ENCODE measurements at places on chromosomes 5 and 9.

DNA sequence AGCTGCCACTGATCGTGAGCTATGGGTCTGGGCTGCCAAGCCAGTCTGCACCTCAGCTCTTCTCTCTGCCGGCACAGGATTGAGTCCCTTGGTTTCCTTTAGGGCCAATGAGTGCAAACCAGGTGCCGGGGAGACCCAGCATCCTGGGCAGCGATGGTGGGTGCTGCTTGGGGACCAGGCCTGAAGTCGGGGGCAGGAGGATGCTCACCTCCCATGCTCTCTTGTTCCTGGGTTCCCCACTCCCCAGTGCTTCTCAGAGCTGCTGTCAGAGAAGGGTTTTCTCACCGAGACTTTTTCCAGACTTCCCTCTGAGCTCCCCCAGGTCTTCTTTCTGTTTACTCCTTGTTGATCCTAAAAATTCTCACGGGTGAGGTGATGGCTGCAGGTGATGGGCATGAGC lies 61.2 kb downstream of the IRX1 start:
- no peak for DNase-seq

GRCh38 chr5:134547579-134547978 lies 22.1 kb downstream of the JADE2 start:
- DNase-seq, result no peak

DNA sequence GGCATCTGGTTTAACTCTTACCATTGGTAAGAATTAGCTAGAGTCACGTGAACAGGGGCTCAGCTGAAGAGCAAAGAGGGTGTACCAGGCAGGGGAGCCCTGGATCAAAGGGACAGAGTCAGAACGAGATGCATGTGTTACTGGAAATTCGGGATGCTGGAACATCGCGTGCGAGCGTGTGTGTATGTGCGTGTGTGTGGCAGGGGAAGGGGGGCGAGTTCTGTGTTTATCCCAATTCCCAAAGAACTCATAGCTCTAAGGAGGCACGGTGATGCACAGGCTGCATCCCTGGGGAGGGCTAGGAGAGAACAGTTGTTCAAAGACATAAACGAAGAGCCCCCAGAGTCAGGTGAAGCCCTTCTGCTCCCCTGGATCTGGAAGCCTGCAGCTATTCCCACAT lies 353.3 kb downstream of the GADD45G start:
- no peak for DNase-seq

- DNase-seq, result no peak
These were observed 5.8 kb downstream of the NDUFS6 start for GRCh38 chr5:1806974-1807373.

DNA sequence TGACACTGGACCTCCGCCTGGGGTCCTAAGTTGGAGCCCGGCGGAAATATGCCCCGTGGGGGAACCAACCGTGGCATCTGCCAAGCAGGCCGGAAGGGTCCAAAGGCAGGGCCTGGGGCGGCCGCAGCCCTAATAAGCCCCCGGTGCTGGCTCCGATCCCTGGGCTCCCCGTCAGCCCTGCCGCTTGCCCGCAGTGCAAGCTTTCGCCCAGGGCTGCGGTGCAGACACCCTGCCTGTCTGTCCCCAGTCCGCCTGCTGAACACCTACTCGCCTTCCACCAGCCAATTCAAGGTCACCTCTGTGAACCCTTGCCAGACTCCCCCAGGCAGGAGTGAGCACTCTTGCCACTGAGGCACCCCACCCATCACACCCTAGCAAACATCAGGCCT lies 502 bp upstream of the PTGR1 start:
- DNase-seq, result no peak

DNA sequence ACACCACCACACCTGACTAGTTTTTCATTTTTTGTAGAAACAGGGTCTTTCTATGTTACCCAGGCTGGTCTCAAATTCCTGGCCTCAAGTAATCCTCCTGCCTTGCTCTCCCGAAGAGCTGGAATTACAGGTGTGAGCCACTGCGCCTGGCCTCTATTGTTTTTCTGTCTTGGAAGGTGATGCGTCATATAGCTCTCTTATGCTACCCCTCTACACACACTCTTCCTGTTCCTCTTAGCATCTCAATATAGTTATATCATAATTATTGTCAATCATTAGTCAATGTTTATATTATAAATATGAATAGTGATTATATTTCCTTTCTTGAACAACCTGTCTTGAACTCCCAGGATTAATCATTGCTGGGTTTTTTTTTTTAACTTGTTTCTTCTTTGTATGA lies 7.3 kb downstream of the PKD2L2 start:
- no peak for DNase-seq

DNA sequence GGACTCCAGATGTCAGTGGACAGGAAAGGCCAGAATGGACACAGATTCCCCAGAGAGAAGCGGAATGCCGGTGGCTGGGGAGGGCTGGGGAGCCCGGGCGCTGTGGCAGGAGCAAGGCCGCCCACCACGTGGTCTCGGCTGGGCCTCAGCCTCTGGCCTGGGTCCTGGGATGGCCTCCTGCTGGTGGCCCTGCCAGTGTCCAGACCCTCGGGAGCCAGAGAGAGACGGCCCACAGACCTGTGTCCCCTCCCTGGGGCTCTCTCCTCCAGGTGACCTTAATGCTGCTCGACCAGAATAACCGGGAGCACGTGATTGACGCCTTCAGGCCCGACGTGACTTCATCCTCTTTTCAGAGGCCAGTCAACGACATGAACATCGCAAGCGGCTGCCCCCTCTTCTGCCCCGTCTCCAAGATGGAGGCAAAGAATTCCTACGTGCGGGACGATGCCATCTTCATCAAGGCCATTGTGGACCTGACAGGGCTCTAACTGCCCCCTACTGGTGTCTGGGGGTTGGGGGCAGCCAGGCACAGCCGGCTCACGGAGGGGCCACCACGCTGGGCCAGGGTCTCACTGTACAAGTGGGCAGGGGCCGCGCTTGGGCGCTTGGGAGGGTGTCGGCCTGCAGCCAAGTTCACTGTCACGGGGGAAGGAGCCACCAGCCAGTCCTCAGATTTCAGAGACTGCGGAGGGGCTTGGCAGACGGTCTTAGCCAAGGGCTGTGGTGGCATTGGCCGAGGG lies 19.0 kb downstream of the FBXW5 start:
- DNase-seq, result no peak

DNA sequence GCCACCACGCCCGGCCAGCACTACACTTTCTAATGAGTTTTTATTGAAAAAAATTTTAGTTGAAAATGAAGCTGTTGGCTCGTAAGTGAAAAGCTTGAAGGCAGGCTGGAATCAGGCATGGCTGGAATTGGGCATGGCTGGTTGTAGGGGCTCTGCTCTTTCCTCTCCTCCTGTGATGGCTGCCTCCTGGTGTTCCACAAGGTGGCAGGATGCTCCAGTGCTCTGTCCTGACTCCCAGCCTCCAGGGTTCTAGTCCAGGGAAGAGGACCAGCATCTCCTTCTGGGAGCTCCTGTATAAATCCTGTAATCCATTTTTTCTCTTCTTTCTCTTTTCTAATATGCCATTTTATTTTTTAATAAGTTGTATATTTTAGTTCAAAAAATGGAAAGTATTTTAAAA lies 57.2 kb upstream of the DHFR start:
- DNase-seq, result no peak

GRCh38 chr5:65152131-65152530 lies 329.6 kb downstream of the ADAMTS6 start:
- no peak for DNase-seq

DNA sequence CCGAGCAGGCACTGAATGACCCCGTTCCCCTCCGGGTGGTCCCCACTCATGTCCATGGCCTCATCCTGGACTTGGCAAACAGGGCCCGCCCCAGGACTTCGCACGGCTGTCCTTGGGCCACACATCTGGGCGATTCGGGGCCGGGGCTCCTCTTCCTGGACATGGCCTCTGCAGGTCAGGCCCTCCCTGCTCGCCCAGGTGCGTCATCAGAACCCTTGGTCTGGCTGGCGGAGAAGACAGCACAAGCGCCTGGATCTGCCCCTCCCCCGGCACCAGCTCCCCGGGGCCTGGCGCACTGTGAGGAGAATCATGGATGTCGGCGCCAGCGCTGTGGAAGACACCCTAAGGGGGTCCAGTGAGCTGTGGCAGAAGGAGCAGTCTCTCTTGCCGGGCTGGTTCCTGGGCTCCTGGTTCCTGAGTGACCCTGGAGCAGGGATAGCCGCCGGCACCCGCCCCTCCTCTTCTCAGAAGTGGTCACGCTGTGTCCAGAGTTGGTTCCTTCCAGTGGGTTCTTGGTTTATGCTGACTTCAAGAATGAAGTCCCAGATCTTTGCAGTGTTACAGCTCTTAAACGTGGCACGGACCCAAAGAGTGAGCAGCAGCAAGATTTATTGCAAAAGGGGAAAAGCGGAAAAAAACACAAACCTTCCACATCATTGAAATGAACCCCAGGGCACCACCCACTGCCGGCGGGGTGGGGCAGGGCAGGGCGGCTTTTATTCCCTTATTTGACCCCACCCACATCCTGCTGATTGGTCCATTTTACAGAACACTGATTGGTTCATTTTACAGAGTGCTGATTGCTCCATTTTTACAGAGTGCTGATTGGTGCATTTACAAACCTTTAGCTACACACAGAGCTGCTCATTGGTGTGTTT lies 25.9 kb upstream of the SLC12A7 start:
- no peak for DNase-seq

GRCh38 chr9:95023217-95024003 lies 294.1 kb downstream of the FANCC start:
- no peak for DNase-seq

- no peak for DNase-seq
These were observed 29.4 kb downstream of the CHD1 start for GRCh38 chr5:98899456-98899855.

- DNase-seq, result no peak
These were observed 102.7 kb downstream of the FOCAD start for GRCh38 chr9:20786807-20787206.

GRCh38 chr5:134877159-134877558 lies 3.0 kb downstream of the TXNDC15 start:
- DNase-seq, result no peak

GRCh38 chr9:21812946-21813568 lies 10.6 kb downstream of the MTAP start:
- no peak for DNase-seq

DNA sequence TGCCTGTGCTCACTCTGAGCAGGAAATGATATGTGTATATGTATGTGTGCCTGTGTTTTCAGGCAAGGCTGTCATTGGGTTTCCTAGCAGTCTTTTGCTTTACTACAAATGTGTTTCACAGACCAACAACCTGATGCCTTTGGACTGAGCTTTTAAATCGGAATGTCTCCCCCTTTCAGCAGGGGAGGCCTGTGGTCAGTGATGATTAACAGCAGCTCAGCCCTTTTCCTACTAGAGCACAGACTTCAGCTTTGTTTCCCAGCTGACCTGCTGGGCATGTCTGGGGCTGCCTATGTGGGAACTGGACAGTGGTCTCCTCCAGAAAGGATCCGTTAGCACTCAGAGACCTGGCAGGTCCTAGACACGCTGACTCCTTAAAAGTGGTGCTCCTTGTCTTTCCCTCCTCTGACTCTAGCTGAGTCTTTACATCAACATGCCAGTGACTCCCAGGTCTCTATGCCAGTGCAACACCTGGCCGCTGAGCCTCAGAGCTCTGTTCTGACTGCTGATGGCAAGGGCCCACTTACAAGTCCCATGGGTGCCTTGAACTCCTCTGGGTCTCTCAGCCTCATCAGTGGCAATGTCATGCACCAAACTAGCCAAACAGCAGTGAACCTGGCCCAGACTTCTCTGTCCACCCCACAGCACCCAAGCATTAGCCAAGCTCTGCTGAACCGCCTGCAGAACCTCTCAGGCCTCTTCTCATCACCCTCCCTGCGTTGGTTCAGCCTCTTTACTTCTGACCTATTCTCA lies 7.7 kb downstream of the MACROH2A1 start:
- DNase-seq, result no peak

- no peak for DNase-seq
These were observed 96.3 kb upstream of the TNPO1 start for GRCh38 chr5:72720205-72720604.

Measured in activated CD8-positive, alpha-beta memory T cell treated with anti-CD3 and anti-CD28 coated beads for 1 hour (primary cell).